ENCODE measurements at places on chromosomes 3 and 15.

GRCh38 chr3:25479727-25480010, 51.6 kb downstream of the RARB start:
- no peak for DNase-seq

DNA sequence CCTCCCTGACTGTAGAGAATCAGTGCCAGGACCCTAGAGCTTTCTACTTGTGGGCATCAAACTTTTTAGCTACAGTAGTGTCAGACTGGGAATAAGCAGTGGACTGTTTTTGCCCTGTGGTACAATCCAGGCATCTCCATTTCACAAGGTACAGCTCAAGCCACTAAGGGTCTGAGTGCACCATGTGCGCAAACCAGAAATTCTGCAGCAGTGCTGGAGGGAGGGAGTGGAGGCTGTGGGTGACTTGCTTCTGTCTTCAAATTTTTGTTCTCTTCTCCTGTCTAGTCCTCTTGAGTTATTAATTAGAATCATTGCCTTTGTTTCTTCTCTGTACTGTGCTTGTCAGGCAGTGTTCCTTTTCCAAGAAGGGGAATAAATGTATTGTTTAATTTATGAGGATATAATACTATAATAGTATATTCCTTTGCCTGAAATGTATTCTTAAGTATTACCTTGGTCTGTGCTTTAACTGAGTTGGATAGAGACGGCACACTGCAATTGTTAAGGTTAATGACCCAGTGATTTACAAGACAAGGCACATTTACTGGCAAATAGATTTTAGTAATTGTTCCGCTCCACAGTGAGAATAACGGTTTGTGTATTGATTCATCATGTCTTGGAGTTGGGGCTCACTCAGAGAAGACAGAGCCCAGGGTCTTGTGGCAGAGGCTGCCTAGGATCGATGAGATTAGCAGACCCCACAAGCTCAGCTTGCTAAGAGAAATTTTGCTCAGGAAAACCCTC, 390.6 kb upstream of the CFAP20DC start:
- no peak for DNase-seq

- DNase-seq, result no peak
Measured at GRCh38 chr3:116316771-116317170, 128.5 kb downstream of the LSAMP start.

DNA sequence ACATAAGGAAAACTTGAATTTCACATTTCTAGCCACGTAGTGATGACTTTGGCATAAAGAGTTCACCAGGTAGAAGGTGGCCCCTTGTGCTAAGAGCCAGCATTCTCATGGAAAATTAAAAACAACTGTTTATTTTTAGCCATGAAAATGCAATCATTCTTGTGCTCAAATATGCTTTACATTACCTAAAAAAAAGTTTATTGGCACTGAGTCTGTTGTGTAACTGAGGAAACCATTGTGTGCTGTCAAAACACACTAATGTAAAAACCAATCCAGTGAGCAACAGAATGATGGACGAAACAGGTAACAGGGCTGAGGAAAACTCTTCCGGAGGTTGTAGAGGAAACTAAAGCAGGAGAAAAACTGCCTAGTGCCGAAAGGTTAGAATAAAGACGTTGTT, 287.0 kb upstream of the TMC3 start:
- no peak for DNase-seq
